ENCODE measurements at places on chromosomes 7 and 10.

DNA sequence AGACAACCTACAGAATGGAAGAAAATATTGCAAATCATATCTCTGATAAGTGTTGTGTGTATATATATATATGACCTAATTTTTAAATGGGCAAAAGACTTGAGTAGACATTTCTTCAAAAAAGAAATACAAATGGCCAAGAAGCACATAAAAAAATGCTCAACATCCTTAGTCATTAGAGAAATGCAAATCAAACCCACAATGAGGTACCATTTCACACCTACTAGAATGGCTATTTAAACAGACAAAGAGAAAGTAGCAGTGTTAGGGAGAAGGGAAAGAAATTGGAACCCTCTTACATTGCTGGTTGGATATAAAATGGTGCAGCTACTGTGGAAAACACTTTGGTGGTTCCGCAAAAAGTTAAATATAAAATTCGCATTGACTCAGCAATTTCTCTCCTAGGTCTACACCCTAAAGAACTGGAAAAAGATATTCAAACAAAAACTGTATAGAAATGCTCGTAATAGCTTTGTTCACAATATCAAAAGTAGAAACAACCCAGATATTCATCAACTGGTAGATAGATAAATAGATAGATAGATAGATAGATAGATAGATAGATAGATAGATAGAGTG, 16.3 kb downstream of the ACSL5 start:
- no peak for DNase-seq

DNA sequence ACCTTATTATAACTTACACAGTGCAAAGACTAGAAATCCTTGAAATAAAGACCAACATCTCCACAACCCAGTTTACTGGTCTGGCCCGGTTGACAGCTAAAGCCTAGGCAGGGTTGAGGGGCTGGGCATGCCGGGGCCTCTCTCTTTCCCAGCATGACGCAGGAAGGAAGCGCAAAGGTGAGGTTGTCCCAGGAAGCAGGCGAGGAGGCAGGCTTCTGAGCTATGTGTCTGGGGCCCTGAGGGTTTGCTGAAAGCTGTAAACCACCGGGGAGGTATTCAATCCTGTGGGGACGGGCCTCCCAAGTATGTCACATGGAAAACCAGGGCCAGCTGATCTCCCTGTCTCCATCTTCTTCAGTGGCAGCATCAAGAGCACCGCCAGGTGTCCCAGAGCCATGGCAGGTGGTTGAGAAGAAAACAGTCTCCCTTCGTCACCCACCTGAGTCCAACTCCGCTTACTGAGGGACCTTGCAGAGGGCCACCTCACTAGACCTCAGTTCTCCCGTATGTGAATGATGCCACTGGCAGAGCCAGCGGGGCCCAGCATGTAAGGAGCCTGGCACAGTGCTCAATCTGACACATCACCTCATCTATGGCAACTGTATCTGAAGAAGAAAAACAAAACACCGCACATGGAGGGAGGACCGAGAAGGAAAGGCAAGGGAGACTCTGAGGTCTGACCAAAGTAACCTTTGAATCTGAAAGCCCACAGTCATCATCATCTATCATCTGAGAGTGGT, 49.5 kb downstream of the FAM53B start:
- DNase-seq: no peak

- no peak for DNase-seq
Observed at GRCh38 chr7:139679731-139680594, 97.8 kb downstream of the HIPK2 start.

- DNase-seq: no peak
Observed at GRCh38 chr10:112052166-112052565, 131.4 kb downstream of the GPAM start.

GRCh38 chr7:136470179-136470578, 398.3 kb upstream of the CHRM2 start:
- no peak for DNase-seq

GRCh38 chr7:51029701-51030191, 247.1 kb upstream of the GRB10 start:
- DNase-seq: no peak

DNA sequence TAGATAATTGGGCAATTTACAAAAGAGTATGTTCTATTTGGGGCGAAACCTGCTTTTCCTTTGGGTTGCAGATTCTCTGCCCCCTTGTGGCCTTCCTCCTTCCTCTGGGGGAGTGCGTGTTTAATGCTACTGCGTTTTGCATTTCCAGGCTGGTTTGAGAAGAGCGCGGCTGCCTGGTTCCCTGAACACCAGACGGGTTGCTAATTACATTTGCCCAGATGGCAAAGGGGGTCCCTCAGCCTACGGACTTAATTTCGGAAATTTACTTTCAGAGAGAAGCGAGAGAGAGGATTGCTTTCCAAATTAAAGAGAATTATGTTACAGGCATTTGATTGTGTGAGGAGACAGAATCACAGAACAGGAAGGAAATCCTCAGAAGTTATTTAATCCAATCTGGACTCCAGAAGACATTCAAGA, 91.9 kb upstream of the JAZF1 start:
- DNase-seq: no peak

Measured in activated T-cell treated with anti-CD3 and anti-CD28 coated beads for 48 hours (primary cell).